ENCODE measurements at places on chromosomes 5 and 9. TPM values are rescaled to one million over a fixed set of nuclear protein-coding genes. Genes with fewer than 3 reads are reported as not detected.

Gene ZNF169
- 3.0 TPM for total RNA-seq

- no peaks in the 10 kb centered on the region for H3K27me3 ChIP-seq
- no peaks in the 10 kb centered on the region for H3K36me3 ChIP-seq
- no peak overlapping the region for H3K27ac ChIP-seq
- H3K4me3 ChIP-seq = no peak overlapping the region
These were observed 173.6 kb downstream of the GADD45G start for GRCh38 chr9:89778100-89779090.

- no peaks in the 10 kb centered on the region for H3K36me3 ChIP-seq
- no peak overlapping the region for H3K27ac ChIP-seq
- no peak overlapping the region for H3K4me3 ChIP-seq
- no peaks in the 10 kb centered on the region for H3K4me1 ChIP-seq
- peaks cover 10% of the 10 kb centered on the region for H3K27me3 ChIP-seq
- DNase-seq = no peak
These were observed 485.8 kb downstream of the NTRK2 start for GRCh38 chr9:85155352-85155751.

GRCh38 chr9:36025746-36026145 is 11.0 kb upstream of the RECK start:
- no peaks in the 10 kb centered on the region for H3K36me3 ChIP-seq
- no peaks in the 10 kb centered on the region for H3K27me3 ChIP-seq
- H3K4me3 ChIP-seq = no peak overlapping the region
- no peak overlapping the region for H3K27ac ChIP-seq
- H3K4me1 ChIP-seq = no peaks in the 10 kb centered on the region

DNA sequence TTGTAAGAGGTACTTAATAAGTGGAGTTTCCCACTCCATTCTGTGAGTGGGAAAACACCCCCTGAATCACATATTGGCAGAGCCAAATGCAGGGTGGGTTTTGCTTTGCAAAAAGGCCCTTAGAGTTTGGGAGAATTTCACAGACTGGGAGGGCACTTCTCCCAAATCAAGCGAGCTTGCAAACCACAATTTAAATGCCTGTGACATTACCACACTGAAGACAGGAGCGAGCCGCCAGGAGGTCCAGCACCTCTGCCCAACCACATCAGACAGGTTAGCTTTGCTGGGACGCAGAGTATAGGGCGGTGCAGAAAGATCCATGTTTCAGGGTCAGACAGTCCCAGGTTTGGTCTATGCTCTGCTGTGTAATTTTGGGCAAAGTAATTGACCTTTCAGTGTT is 2.3 kb downstream of the ALAD start:
- DNase-seq = no peak
- no peak overlapping the region for H3K27ac ChIP-seq
- H3K27me3 ChIP-seq = no peaks in the 10 kb centered on the region

DNA sequence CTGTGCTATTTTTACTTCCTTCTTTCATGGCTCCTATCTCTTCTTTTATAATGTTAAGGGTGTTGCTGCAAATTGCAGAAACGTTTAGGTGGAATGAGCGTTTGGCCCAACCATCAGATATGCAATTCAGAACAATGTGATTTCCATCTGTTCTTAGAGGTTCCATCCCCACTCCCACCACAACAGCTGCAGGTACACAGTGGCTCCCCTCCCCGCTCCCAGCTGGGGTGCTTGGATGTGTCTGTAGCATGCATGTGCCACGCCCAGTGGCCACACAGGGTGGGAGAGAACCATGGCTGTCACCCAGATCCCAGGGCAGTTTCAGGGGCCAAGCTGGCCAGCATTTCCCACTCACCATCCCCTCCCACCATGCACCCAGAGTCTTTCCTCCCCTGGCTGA is 62.2 kb downstream of the ACTL7B start:
- no peak for DNase-seq
- H3K36me3 ChIP-seq = no peaks in the 10 kb centered on the region
- H3K4me3 ChIP-seq = no peak overlapping the region
- H3K27me3 ChIP-seq = no peaks in the 10 kb centered on the region

- peaks cover 4% of the 10 kb centered on the region for H3K27me3 ChIP-seq
- H3K4me3 ChIP-seq = no peak overlapping the region
- DNase-seq = no peak
- no peak overlapping the region for H3K27ac ChIP-seq
- H3K36me3 ChIP-seq = no peaks in the 10 kb centered on the region
These were observed 4.6 kb upstream of the FCN1 start for GRCh38 chr9:134922066-134922931.

Measured in SJCRH30 (cell line).